Thymus (tissue), 14 donors: ENCODE measurements at places on chromosomes 12 and 14. TPM values are rescaled to one million over a fixed set of nuclear protein-coding genes. Genes with fewer than 3 reads are reported as not detected.

- no peak for DNase-seq
These were observed 30.9 kb upstream of the EMP1 start for GRCh38 chr12:13165617-13166041.

- DNase-seq, result no peak
These were observed 3.6 kb upstream of the BATF start for GRCh38 chr14:75518625-75519024.

DNA sequence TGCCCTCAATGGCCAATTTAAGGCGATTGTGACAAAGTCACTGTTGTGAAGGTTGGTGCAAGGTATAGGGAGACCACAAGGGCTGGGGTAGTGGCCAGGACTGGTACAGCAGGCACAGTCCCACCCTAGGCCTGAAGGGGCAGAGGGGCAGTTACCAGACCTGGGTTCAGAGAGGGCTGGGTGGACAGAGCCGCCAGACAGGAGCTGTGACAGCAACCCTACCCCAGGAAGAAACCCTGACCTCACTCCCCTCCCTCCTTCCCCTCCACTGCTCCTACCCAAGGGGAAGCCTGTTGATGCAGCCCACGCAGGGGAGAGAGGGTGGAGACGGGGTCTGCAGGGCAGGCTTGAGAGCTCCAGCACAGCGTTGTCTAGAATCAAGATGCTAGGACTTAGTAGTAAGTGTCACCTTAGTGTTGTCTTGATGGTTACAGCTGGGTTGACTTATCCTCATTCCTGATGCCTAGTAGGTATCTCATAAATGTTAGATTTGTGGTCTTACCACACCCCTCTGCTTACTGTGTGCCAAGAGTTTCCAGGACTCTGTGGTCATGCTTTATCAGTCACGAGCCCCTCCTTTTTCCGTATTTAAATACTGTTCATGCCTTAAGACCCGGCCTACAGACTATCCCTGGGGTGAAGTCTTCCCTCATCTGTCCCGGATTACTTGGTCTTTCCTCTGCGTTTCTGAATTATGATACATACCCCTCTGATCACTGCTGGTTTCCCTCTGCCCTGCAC, 14.4 kb downstream of the EML1 start:
- DNase-seq, result no peak

- no peak for DNase-seq
These were observed 18.1 kb upstream of the TIGAR start for GRCh38 chr12:4302881-4303280.

- DNase-seq, result no peak
These were observed 17.1 kb upstream of the YBX3 start for GRCh38 chr12:10740182-10740581.

DNA sequence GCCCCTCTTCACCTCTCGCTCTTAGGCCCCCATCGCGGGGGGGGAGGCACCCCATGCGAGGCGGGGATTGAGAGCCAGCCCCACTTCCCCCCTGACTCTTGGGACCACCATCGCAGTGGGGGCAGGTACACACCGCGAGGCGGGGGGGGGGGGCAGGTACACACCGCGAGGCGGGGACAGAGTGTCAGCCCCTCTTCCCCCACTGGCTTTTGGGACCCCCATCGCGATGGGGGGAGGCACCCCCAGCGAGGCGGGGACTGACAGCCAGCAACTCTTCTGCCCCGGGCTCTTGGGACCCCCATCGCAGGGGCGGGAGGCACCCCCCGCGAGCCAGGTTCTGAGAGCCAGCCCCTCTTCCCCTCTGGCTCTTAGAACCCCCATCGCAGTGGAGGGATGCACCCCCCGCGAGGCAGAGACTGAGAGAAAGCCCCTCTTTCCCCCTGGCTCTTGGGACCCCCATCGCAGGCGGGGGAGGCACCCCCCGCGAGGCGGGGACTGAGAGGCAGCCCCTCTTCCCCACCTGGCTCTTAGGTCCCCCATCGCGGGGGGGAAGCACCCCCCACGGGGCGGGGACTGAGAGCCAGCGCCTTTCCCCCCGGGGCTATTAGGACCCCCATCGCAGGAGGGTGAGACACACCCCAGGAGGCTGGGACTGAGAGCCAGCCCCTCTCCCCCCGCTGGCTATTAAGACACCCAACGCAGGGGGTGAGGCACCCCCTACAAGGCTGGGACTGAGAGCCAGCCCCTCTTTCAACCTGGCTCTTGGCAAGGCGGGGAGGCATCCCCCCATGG, 196.5 kb upstream of the PZP start:
- no peak for DNase-seq

DNA sequence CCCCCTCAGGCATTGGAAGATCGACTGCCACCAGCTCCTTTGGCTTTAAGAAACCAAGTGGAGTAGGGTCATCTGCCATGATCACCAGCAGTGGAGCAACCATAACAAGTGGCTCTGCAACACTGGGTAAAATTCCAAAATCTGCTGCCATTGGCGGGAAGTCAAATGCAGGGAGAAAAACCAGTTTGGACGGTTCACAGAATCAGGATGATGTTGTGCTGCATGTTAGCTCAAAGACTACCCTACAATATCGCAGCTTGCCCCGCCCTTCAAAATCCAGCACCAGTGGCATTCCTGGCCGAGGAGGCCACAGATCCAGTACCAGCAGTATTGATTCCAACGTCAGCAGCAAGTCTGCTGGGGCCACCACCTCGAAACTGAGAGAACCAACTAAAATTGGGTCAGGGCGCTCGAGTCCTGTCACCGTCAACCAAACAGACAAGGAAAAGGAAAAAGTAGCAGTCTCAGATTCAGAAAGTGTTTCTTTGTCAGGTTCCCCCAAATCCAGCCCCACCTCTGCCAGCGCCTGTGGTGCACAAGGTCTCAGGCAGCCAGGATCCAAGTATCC, 288.7 kb downstream of the NAV3 start:
- no peak for DNase-seq

DNA sequence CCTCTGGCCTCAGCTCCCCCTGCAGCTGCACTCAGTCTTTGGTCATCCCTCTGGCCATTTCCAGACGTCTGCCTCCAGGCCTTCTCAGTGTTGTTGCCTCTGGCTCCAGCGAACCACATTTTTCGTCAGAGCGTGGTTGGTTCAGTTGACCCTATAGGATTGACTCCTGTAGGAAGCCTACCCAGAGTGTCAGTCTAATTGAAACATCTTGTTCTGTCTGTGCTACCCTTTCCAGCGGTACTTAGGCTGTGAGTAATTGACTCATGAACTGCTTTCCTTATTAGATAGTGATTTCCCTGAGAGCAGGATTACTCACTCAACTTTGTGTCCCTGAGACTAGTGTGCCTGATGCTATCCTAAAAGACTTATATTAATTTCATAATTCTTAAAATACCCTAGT, 373.2 kb downstream of the ATP23 start:
- DNase-seq, result no peak

DNA sequence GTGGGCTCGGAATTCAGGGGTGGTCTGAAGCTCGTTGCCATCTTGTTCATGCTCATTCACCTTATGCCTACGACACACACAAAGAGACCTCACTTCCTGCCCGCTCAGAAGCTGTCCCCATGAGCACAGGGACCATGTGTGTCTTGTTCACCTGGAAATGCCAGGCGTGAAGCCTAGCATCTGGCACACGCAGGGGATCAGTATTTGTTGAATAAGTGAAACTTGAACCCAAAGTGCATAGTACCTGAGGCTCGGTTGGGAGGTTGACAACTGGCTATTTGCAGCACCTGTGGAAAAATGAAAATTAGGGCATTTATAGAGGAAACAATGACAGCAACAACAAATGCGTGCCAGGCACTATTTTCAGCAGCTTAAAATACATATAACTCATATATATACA, 5.4 kb downstream of the C12orf43 start:
- DNase-seq, result no peak

- DNase-seq, result no peak
These were observed 58.3 kb downstream of the PRKCH start for GRCh38 chr14:61379639-61380184.

- DNase-seq, result no peak
These were observed 14.7 kb upstream of the CDH24 start for GRCh38 chr14:23071921-23072539.

DNA sequence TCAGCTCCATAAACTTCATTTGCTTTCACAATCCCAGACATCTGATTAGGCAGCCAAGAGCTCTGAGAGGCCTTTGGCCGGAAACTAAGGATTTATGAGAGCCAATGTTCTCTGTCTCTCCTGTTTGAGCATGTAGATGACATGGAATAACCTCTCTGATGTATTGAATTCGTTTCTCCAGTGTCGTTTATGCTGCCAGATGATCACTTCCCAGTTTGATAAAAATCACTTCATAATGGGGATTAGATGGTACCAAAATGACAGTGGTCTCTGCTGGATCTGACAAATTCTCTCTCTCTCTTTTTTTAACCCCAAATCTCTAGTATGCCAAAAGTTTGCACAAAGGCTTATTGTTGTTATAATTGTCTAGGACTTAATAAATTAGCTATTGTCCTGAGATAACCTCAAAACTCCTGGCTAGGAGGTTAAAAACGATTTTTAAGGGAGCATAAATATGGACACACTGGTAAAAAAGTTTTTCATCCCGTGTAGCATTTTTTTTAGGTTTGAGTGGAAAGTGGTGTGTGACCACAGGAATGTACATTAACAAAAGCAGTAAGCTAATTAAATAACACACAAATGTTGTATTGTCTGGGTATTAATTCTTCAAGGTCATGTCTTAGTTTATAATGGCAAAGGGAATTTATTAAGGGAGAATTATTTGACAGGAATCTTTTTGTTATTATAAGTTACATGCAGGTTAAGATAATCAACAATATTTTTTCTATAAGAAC, 82.6 kb upstream of the USP44 start:
- DNase-seq, result no peak

GRCh38 chr12:105067511-105068031, 16.7 kb downstream of the ALDH1L2 start:
- DNase-seq, result no peak

- DNase-seq, result no peak
These were observed 1345.6 kb downstream of the FSCB start for GRCh38 chr14:43161477-43161876.

- no peak for DNase-seq
These were observed 290.2 kb downstream of the PRKD1 start for GRCh38 chr14:29637411-29637810.

DNA sequence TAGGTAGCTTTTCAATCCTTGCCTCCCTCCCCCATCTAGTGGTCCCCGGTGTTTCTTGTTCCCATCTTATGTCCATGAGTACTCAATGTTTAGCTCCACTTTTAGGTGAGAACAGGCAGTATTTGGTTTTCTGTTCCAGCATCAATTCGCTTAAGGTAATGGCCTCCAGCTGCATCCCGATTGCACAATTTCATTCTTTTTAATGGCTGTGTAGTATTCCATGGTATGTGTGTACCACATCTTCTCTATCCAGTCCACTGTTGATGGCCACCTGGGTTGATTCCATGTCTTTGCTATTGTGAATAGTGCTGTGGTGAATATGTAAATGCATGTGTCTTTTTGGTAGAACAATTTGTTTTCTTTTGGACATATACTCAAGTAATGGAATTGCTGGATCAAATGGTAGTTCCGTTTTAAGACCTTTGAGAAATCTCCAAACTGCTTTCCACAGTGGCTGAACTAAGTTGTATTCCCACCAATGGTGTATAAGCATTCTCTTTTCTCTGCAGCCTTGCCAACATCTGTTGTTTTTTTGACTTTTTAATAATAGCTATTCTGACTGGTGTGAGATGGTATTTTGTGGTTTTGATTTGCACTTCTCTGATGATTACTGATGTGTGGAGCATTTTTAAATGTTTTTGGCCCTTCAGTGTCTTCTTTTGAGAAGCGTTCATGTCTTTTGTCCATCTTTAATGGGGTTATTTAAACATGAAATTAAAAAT, 34.2 kb upstream of the ASPG start:
- no peak for DNase-seq

- no peak for DNase-seq
These were observed 83.7 kb downstream of the TMEM30B start for GRCh38 chr14:61197416-61197815.

- DNase-seq, result no peak
These were observed 11.6 kb downstream of the FGD6 start for GRCh38 chr12:95205685-95206084.

- DNase-seq, result no peak
These were observed 56.5 kb upstream of the HIF1A start for GRCh38 chr14:61638595-61639387.

- no peak for DNase-seq
These were observed 6.4 kb downstream of the ATN1 start for GRCh38 chr12:6934110-6934509.

GRCh38 chr14:96660123-96660522, 137.1 kb upstream of the VRK1 start:
- DNase-seq, result no peak

DNA sequence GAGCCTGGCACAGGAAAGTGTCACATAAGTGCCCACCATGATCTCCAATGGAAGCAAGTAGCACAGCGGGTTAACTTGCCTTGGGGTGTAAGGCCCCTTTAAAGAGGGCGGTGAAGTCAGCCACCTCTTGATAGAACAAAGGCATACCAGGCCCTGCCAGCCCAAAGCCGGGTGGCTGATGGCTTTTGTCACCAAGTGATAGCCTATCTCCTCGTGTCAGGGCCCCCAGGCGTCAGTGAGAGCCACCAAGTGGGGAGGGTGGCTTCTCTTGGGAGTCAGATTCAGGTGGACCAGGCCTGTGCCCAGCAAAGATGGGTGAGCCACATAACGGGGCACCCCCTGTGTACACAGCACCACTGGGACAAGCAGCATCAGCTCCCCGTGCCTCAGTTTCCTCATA, 8.3 kb upstream of the MYL2 start:
- no peak for DNase-seq

DNA sequence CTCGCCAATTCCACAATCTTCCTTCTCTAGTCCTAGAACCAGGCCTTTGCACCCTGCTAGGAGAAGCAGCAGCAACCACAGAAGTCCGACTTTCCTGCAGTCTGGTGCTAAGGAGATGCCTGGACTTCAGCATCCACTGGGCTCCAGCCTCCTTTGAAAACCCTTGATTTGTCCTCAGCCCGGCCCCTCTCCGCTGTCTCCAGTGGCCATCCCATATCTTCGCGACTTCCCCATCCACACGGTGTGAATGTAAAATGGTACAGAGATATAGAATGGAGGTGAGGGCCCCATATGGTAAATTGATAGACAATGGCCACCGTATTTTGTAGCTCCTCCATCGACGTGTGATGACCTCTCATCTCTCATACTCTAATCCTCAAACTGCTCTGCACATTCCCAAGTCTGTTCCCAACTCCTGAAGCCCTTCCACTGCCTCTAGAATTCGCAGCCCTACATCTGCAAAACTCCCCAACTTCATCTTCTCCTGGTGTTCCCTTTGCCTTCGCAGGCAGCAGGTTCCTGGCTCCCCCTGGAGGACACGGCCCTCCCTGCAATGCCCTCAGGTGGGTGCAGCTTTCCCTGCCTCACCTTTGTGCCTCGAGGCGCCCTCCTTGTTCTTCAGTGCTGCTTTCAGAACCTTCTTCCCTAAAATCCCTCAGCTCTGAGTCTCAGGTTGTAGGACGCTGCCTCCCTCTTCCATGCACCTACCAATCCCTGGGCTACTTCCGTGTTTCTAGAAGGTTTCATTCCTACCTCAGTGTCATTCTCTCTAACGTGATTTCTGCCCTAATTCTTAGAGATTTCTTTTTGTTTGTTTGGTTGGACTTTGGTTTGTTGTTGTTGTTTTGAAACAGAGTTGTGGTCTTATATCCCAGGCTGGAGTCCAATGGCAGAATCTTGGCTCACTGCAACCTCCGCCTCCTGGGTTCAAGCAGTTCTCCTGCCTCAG, 36.7 kb downstream of the TMBIM6 start:
- peak; percentile 32 for DNase-seq

The ANKRD33 gene
- not detected for total RNA-seq

The SPTB gene
- total RNA-seq, result 1.8 TPM

The VDR gene
- total RNA-seq, result 1.5 TPM

The PZP gene
- total RNA-seq, result 0.14 TPM

The PRICKLE1 gene
- 1.4 TPM for total RNA-seq

The ADCY4 gene
- total RNA-seq, result 1.9 TPM

The PMCH gene
- 0.47 TPM for total RNA-seq

The PLEKHG3 gene
- total RNA-seq, result 7.7 TPM

The TESPA1 gene
- 66.9 TPM for total RNA-seq

The TAS2R10 gene
- 0.47 TPM for total RNA-seq

The TPPP2 gene
- total RNA-seq, result not detected
